ENCODE measurements at places on chromosomes 1 and 21.

- no peak for DNase-seq
Measured at GRCh38 chr1:245207056-245207638, 52.4 kb downstream of the KIF26B start.

- DNase-seq: no peak
Measured at GRCh38 chr1:236193184-236193583, 50.8 kb downstream of the GPR137B start.

DNA sequence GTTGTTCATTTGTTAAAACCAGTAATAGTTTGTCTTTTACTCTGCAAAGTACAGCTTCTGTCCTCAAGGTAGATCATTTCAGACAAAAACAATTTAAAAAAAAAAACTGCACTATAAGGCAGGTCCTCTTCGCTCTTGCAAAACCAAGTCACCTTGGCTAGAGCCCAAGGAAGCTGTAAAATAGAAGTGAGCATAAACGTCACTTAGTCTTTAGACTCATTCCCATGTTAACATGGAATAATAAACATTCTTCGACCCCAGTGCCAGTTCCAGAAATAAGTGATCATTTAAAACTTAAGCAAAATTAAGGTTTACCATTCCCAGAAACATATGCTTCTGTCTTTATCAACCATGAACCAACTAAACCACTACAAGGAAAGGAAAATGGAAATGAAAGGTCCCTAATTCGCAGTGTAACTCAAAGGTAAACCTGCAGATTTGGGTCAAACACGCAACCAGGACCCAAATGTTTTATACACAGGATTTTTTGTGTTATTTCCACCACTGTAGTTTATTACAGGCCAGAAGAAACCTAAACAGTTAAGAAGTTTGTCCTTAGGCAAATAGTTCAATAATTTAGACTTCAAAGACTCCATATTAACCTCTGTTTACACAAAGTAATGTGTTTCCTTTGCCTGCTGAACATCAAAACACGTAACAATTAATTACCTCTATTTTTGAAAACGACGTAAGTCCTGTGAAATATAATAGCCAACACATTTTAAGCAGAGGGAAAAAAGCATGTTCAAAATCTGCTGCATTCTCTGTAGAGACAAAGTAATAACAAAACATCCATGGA is 54.6 kb downstream of the TGFBR3 start:
- no peak for DNase-seq

- no peak for DNase-seq
Measured at GRCh38 chr1:112386731-112387346, 9.2 kb upstream of the CTTNBP2NL start.

- DNase-seq: no peak
Measured at GRCh38 chr1:28129150-28129549, 40.7 kb upstream of the EYA3 start.

GRCh38 chr21:35643176-35643575 is 417.1 kb downstream of the SETD4 start:
- no peak for DNase-seq

Data from CD4-positive, alpha-beta T cell treated with Interferon gamma for 1 hour (primary cell).